ENCODE measurements at places on chromosomes 12 and 14.

DNA sequence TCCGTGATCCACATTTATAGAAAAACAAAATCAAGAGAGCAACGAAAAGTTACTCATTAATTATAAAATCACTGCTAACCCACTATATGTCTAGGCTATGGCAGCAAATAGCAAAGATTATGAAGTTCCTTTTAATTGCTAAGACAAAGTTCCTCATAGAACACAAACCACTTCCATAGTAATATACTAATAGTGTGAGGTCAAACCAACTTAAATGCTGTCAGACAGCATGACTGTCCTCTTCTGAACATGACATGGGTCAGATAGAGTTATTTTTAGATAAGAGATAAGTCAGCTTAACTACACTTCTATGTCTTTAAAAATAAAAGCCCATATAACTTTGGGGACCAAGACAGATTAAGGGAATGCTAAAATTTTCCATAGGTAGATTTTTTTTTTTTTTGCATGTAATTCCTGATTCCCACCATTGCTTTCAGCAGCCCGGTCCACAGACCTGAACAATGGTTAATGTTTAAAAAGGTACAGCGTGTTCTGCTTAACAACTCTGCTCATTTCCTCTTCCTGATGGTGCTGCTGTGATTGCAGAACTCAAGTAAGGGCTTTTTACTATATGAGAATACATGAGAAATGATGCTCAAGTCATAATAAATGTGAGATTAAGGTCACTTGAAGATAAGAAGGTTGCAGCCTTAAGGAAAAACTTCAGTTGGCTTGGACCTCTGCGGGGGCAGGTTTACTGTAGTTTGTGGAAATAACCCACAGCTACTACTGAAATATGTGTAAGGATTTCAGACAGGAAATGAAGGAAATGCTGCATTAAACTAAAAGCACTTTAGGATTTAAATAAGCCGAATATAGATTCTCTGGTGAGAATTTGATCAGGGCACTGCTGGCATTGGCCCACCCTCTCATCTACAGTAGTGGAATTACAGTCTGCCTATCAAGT lies 37.7 kb upstream of the DUSP6 start:
- no peak for DNase-seq

- no peak for DNase-seq
Measured at GRCh38 chr14:56694609-56695008, 115.0 kb downstream of the TMEM260 start.

DNA sequence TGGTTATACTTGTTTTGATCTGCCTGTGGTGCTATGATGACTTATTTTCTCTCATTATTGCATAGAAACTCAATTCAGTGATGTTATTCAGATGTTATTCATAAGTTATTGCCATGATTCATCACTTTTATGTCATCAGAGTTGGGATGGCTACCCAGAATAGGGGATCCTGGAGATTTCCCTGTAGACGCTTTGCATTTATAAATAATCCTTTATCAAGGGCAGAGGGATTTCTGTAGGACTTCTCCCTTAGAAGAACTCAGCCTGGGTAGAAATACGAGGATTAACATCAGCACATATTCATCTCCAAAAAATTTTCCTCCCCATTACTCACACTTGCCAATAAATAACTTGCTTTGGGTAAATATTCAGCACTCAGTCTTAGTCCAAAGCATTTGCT lies 4.9 kb downstream of the GPRC5A start:
- peak; percentile 37 for DNase-seq

- DNase-seq: no peak
Measured at GRCh38 chr14:39665075-39665475, 232.8 kb upstream of the FBXO33 start.

DNA sequence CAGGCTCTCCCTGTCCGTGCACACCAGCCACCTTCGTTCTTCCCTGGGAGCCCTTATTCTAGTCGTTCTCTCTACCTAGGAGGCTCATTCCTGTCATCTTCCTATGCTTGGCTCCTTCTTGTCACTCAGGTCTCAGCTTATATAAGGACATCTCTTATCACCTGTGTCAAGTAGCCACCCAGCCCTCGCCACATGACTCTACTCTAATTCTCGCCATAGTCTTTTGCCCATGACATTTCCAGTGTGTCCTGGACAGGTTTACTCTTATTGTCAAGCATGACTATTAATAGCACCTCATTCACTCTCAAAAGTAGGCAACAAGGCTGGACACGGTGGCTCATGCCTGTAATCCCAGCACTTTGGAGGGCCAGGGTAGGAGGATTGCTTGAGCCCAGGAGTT lies 175.7 kb upstream of the NUDT4 start:
- DNase-seq: no peak

Measured in AG20443 (cell line).